Cortex of kidney (tissue), 1 donor: ENCODE measurements at places on chromosomes 7 and 10.

- no peak for DNase-seq
Measured at GRCh38 chr7:75776295-75776971, 4.4 kb upstream of the CCL26 start.

GRCh38 chr7:116170180-116170579, 40.2 kb upstream of the TES start:
- DNase-seq, result no peak

GRCh38 chr7:129123510-129123857, 21.0 kb upstream of the TSPAN33 start:
- no peak for DNase-seq

- no peak for DNase-seq
Measured at GRCh38 chr10:123187781-123188180, 33.6 kb downstream of the BUB3 start.
